T follicular helper cell (primary cell): ENCODE measurements at places on chromosomes 4 and X.

DNA sequence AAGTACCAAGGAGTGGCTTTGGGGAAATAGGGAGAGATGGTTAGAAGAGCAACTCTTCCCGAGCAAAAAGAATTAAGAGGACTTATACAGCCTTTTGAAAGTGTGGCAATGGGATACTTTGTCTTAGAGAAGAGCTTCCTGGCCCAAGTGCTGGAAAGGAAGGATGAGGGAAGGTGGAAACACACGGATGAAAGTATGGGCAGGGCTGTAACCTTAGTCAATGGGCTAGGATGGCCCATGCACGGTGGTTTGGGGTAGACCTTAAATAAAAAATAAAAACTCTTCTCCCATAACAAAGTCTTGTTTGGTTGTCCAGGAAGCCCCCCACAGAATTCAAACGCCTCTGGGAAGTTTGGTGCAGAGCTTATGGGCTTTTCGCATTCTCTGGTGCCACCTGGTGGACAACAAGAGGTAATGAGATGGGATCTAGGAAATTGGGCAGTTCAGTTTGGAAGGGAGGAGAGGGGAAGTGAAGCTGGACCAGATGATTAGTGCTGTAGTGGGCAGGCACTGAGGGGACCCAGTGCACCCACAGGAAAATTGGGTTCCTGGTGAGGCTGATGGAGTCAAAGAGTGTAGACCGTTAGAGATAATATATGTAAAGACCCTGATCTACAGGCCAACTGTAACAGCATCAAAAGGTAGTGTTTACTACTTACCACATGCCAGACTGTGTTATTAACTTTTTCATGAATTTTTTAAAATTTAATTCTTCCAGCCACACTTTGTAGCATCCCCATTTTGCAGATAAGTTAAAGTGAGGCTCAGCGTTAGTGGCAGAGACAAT is 13.8 kb upstream of the ENOX2 start:
- peak; percentile 16 for DNase-seq

GRCh38 chrX:69133921-69134542 is 31.2 kb downstream of the PJA1 start:
- no peak for DNase-seq

GRCh38 chr4:76984788-76985211 is 35.2 kb downstream of the SEPTIN11 start:
- no peak for DNase-seq

GRCh38 chr4:173151496-173151895 is 17.1 kb upstream of the GALNT7 start:
- DNase-seq = no peak

GRCh38 chrX:107563824-107564223 is 64.5 kb upstream of the PRPS1 start:
- no peak for DNase-seq

DNA sequence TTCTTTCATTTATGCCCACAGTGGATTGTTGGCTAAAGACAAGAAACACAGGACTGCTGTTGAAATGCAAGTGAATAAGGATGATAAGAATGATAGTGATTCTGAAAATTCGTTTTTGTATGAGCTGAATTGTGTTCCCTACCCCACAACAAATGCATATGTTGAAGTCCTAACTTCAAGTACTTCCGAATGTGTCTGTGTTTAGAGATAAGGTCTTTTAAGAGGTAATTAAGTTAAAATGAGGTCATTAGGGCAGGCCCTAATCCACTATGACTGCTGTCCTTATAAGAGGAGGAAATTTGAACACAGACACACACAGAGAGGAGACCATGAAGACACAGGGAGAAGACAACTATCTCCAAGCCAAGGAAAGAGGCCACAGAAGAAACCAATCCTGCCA is 126.6 kb upstream of the ACSL4 start:
- DNase-seq = no peak

DNA sequence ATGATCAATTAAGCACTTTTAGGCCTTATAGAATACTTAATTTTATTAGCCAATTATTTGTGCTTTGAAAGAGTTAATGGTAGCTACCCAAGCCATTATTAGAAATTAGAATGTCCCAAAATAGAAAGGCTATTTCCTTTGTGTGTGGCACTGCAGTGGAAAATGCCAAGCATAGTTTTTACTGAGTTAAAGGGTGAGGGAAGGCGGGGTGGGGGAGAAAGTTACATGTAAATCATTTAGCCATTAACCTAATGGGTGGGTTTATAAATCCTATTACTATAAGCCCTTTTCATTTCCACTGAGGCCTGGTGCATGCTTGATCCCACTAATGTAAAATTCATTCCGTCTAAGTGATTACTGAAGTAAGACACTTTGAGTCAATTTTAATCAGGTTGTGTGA is 105.8 kb downstream of the POLA1 start:
- DNase-seq = no peak

- DNase-seq = no peak
These were observed 221.0 kb upstream of the GALNT7 start for GRCh38 chr4:172947594-172947993.

GRCh38 chr4:52718123-52718522 is 33.1 kb downstream of the ERVMER34-1 start:
- no peak for DNase-seq

DNA sequence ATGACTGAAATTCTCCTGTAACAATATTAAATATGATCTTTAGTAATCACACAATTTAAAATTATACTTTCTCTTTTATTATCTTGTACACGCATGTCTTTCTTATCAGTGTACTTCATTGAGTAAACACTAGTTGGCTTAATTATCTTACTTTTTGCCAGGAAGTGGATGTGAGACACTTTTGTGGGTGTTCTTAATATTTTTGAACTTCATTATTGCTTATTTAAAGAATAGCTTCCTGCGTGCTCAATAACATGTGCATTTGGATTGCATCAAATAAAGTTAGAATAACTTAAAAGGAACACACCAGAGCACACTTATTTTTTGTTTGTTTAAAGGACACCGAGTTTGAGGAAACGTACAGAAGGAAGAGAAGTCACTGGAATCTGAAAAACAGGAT is 128.5 kb upstream of the VEGFC start:
- DNase-seq = no peak

DNA sequence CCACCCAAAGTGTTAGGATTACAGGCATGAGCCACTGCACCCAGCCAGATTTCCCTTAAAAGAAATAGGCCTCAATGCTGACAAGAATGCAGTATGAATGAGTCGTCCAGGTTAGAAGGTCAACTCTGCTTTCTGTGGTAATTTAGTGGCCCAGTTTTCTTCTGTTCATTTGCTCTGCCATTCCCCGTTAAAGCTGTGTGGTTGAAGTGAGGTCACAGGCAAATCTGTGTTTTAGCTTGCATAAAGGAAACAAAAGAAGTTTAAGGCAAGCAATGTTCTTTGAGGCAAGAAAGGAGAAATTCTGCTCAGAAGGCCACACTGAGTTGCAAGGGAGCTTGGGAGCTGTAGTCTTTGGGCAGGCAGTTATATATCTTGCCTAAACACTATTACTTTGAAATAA is 176.8 kb downstream of the LARP7 start:
- DNase-seq = no peak

GRCh38 chr4:115596265-115597001 is 483.0 kb upstream of the NDST4 start:
- DNase-seq = no peak

DNA sequence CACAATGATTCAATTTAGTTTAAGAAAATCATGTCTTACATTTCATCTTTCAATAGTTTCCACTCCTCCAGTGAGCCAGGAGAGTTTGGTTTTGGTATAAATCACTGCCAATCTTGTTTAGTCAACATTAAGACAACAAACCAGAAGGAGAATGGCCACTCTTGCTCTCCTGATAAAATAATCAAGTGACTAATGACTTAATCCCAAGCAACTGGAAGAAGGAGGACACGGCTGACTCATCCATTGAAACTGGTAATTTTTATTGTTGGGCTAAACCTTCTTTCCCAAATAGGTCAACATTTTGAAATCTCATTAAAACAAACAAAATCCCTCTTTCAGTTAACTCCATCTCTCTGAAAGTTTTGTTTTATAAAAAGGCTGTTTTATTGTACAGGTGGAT is 230.2 kb downstream of the CLCN4 start:
- DNase-seq = no peak

- DNase-seq = no peak
These were observed 105.4 kb downstream of the TMEM144 start for GRCh38 chr4:158315706-158316105.

DNA sequence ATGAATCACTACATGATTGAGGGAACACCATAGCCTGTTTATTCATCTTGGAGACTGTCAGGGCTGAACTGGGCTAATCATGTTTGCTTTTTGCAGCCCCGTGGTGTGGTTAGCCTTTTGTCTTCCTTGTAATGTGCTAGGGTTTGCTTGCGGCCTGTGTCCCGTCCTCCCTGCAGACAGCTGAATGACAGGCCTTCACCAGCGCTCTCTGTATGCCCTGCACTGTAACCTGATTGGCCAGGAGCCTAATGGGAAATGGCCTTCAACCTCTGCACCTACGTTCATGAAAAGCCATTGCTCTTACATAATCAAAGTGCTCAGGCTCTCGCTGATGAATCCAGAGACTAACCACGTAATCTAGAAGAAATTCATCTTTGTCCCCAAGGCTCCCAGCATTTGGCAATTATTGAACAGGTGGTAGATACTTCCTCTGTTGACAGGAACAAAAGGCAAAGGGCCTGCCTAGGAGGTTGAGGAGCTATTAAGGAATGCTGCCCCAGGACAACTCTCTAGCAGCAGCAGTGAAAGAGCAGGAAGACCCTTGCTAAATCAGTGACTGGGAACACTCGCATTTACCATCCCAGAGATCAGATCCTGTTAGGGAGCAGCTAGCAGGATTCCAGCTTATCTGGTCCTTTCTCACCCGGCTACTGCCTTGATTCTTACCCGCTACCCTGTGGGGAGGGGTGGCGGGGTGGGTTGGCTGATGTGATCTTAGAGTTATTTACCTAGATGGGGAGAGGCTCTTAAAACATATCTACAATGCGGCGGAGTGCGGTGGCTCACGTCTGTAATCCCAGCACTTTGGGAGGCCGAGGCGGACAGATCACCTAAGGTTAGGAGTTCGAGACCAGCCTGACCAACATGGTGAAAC is 42.3 kb upstream of the FAT1 start:
- DNase-seq = no peak

DNA sequence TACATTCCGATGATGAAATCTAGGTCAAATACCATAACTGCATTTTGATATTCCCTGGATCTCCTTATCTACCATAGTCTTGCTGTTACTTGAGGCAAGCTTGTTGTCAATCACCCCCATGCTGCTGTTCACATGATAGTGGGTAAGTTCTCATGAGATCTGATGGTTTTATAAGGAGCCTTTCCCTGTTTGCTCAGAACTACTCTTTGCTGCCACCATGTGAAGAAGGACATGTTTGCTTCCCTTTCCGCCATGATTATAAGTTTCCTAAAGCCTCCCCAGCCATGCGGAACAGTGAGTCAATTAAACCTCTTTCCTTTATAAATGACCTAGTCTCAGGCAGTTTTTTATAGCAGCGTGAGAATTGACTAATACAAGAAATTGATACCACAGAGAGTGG is 432.0 kb downstream of the GLUD2 start:
- DNase-seq = no peak

DNA sequence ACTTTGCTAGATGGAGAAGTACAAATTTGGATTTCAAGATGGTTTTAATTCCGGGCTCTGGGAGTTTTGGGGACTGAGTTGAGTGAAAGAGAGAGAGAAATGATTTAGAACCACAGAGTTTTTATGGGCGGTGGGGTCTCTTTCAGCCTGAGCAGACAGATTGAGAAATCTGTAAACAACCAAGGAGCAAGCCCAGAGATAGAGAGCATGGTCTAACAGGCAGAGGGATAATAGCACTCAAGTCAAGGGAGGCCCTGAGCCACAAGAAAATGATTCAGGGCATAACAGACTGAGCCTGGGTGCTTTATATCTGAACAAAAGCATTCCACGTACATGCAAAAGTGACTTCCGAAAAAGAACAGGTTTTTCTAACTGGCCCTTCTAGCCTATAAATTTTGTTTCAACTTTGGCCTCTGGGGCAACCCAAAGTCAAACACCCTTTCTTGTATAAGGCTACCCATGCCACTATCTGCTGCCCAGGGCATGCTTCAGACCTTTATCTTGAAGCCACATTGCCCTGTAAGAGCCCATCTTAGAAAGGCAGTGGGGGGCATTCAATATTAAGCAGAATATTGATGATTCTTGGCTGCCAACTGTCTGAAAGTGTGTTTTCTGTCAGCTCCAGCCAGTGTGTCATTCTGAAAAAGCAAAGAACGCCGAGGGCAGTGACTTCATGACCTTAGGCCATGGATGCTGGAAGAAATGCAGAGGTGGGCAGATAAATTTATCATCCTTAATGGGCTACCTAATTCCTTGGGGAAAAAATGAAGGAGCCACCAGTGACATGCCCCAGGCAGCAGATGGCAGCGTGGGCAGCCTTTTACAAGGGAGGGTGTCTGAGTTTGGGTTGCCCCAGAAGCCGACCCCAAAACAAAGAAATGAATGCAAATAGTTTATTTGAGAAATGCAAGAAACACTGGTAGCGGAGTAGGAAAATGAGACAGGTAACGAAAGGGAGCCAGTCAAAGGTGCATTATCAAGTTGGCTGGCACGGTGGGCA is 637.6 kb downstream of the MID1IP1 start:
- DNase-seq = no peak

DNA sequence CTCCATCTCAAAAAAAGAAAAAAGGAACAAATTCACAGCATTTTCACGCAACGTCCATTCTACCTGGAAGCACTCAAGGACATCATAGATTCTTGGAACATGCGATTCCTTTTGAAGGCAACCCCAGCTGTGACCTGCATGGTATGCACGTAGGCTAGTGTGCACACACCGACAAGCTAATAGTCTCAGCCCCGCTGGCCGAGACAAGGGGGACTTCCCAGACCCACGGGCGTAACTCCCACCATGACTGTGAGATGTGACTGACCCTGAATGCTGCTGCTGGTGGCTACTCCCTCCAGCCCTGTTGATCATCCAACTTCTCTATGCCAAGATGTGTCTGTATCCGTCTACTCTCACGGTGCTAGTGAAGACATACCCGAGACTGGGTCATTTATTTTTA is 78.3 kb downstream of the CRLF2 start:
- DNase-seq = no peak

GRCh38 chrX:38881727-38882126 is 80.5 kb downstream of the MID1IP1 start:
- DNase-seq = no peak

DNA sequence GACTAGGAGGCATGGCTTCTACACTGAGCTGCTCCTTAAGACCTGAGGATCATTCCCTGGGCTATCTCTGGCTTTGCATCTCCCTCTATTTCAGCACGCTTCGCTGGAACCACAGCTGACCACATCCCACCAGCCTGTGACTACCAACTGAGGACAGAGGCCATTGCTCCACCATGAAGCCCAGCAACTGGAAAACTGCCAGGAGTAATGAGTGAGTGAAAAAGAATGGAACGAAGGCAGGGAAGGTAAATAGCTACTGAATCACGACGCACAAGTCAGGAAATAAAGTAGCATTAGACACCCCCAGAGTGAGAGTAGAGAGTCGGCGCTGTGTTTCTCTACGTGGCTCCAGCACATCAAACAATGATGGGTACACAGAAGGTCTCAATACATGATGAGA is 314.7 kb downstream of the LDB2 start:
- DNase-seq = no peak

- no peak for DNase-seq
These were observed 176.0 kb downstream of the MAML3 start for GRCh38 chr4:139977838-139978609.

- no peak for DNase-seq
These were observed 30.4 kb downstream of the NHS start for GRCh38 chrX:17405225-17405969.
